H1 (cell line): ENCODE measurements at places on chromosomes 4 and X.
A peak's percentile ranks its signal among the peaks of the same experiment; 100 is the strongest.

GRCh38 chr4:78606530-78607095 lies 55.0 kb downstream of the ANXA3 start:
- no peak for DNase-seq

DNA sequence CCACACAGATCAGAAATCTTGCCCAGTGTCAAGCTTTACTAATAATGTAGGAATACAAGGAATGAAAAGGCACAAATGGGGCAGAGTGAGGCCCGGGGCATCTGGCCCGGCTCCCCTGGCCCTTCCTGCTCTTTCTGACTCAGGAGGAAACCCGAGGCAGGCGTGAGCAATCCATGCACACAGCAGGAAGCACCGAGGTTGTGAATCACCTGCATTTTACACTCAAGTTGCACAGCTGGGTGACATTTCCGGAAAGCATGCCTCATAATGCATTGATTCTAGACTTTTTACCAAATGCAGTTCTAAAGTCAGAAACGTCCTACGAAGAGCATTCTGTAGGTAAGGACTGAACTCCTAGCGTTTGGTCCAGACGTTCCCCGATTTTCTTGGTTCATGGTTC lies 38.9 kb downstream of the PRIMPOL start:
- DNase-seq: peak; percentile 39

DNA sequence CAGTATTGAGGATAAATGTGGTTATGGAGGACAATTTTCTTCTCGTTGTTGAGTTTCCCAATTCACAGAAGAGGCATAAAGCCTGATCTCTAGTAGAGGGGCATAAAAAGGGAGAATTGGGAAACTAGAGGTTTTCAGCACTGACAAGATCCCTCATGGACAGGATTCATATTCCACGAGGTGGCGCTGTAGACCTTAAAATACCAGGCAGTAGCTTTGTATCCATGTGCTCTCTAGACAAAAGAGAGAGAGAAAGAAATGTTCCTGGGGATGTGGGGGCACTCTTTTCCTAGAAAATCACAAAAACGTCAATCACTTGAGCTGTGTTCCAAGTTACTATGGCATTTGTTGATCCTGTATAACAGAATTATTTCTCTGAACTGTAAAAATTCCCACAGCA lies 128.3 kb downstream of the MAGEE1 start:
- DNase-seq: no peak

- DNase-seq: no peak
Observed at GRCh38 chr4:38693569-38693968, 29.6 kb downstream of the KLF3 start.
